ENCODE measurements at places on chromosomes 12 and 14.

DNA sequence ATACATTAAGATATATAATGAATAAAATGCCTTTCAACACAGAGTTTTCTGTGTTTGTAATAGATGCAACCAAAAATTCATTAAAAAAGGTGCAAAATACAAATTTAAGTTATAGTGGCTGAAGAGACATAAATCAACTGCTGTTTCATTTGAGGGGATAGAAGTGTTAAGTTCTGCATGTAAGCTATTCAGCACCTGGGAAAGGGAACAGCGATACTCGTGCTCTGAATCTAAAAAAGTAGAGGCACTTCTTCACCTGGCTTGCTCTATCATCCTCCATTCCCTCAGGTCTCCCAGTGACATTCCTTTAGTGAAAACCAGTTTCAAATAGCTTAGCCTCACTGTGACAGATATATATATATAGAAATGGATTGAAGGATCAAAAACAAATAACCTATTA is 222.6 kb downstream of the ACSS3 start:
- no peak for DNase-seq

DNA sequence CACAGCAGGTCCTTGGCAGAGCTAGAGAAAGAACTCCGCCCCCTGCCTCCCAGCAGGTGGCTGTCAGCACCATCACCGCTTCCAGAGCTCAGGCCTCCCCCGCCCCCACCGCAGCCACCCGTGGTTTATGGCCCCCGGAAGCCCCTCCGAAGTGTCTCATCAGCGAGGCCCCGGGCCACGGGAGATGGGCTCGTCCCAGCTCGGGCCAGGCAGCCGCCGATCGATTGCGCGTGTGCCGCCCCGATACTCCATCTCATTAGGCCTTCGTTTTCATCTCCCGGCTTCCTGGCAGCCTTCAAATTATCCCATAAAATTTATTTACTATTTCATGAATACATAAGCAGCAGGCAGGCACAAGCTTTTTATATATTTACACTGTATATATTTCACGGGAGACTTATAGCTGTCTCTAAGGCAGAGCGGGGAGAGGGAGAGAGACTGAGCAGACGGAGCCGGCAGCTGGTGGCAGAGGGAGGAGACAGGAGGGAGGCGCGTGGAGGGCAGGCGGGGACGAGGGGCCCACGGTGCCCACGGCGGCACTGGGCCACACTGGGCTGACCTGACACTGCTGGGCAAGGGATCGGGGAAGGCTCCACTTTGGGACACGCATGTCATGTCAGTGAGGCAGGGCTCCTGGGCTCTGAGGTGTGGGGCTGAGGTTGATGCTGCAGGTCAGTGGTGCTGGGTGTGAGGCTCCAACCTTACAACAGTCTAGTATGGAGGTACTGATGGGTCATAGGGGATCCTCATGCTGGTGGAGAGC is 241.2 kb downstream of the RBM19 start:
- DNase-seq: no peak

DNA sequence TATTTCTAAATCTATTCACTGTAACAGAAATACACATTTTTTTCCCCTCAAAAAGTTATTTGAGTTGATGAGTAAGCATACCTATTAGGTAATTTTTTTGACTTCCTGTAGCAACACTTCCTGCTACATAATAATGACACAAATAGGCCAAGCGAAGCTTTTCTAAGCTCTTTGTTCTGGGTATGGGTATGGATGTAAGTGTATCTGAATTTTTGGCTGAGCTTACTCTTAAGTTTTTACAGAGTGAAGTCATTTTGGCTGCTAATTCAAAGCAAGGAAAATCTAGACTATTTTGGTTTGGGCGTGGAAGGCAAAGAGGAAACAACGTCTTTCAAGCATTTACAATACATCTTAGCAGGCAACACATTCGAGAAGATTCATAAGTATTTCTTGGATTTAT is 1206.0 kb upstream of the FLRT2 start:
- DNase-seq: no peak

- peak; percentile 74 for DNase-seq
These were observed 21.0 kb downstream of the SLC25A29 start for GRCh38 chr14:100285021-100285912.

DNA sequence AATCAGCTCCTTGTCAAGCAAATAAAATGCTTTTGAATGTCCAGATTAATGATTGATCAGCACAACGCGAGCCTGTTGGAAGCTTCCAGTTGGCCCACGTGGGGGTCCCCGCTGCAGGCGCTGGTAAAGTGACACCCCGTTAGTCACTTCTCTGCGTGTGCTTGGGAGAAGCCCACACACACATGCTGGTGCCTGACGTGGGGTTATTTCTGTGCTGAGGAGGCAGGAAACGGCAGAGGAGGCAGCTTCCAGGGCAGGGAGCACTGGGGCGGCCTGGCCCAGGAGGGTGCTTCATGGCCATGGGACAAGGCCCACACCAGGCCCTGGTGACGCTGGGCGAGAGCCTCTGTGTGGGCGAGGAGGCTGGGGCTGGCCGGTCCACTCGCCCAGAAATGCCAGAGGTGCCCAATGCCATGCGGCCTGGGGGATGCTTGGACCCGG is 101.5 kb downstream of the KIF26A start:
- DNase-seq: peak; percentile 5

GRCh38 chr12:89269174-89269573 is 83.1 kb downstream of the DUSP6 start:
- no peak for DNase-seq

DNA sequence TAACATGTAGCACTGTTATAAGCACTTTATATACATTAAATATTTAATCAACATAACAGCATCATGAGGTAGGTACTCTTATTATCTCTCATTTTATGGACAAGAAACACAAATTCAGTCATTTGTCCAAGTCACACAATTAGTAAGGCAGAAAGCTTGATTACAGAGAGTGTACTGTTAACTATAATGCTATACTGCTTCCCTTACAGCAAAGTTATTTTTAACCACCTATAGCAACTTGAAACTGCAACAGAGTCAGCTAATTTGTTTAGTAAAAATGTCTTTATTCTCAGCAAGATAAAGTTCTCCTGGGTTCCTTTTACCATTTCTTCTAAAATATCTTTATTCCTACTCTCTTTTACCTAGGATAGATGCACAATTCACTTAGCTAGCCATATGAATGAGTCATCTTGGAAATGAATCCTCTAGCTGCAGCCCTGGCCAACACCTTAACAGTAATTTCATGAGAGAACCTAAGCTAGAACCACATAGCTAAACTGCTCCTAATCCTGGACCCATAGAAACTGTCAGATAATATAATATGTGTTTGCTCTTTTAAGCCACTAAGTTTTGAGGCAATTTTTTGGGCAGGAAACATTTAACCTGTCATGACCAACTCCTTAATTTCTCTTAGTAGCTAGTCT is 90.2 kb upstream of the HECTD1 start:
- no peak for DNase-seq

- DNase-seq: no peak
These were observed 323.3 kb downstream of the TMEM117 start for GRCh38 chr12:44159216-44159615.

- no peak for DNase-seq
These were observed 208.5 kb upstream of the NEDD1 start for GRCh38 chr12:96698521-96698920.

DNA sequence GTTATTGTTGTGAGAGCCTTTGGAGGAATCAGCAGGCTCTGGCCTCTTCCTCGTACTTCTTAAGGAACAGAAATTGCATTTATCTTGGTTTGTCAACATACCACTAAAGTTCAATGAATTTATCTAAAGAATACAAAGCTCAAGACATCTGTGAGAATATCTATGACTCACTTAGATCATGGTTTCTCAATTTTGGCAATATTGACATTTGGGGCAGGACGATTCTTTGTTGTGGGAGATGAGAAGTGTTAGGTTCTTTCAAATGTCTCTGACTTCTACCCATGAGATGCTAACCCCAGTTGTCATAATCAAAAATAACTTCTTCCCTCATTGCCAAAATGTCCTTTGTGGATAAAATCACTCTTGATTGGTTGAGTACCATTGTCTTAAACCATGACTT is 1190.3 kb downstream of the GALC start:
- no peak for DNase-seq

GRCh38 chr14:68404652-68405183 is 388.1 kb downstream of the ZFP36L1 start:
- peak; percentile 19 for DNase-seq

- no peak for DNase-seq
These were observed 29.5 kb downstream of the NINJ2 start for GRCh38 chr12:633731-634130.

DNA sequence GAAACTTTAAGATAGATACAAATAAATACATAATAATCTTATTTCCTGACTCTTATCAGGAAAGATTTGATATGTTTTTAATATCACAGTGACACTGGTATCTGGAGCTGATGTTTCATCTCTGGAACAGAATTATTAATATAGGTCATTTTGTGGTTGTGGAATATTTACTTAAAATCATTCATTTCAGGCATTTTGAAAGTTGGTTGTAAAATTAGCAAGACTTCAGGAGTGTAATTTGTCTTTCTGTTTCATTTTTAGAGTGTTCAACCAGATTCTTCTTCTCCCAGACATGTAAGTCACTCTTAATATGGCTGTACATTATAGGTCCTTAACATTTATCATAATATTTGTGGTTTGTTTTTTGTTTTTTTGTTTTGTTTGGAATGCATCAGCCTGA is 115.7 kb downstream of the PCNX1 start:
- DNase-seq: no peak

GRCh38 chr12:39145175-39145999 is 240.0 kb upstream of the CPNE8 start:
- no peak for DNase-seq

DNA sequence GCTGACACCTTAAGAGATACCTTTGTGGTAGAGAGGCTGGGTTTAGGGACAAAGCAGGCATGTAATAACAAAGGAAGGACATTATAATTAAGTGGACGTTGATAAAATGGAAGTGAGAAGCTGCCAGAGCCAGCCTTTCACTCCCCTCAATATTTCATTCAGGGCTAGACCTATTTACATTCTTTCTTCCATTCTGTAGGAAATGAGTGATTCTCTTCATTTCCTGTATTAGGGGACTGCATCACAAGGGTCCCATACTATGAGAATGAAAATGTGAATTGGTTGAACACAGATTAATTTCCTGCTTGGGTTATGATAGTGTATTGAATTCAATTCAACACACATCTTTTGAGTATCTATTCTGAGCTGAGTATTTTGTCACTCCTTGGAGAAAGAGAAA is 143.0 kb downstream of the OTOGL start:
- DNase-seq: no peak

- DNase-seq: no peak
These were observed 5.6 kb upstream of the NFATC4 start for GRCh38 chr14:24362241-24362960.

- no peak for DNase-seq
These were observed 567.2 kb downstream of the SNAPC1 start for GRCh38 chr14:62329427-62329826.

DNA sequence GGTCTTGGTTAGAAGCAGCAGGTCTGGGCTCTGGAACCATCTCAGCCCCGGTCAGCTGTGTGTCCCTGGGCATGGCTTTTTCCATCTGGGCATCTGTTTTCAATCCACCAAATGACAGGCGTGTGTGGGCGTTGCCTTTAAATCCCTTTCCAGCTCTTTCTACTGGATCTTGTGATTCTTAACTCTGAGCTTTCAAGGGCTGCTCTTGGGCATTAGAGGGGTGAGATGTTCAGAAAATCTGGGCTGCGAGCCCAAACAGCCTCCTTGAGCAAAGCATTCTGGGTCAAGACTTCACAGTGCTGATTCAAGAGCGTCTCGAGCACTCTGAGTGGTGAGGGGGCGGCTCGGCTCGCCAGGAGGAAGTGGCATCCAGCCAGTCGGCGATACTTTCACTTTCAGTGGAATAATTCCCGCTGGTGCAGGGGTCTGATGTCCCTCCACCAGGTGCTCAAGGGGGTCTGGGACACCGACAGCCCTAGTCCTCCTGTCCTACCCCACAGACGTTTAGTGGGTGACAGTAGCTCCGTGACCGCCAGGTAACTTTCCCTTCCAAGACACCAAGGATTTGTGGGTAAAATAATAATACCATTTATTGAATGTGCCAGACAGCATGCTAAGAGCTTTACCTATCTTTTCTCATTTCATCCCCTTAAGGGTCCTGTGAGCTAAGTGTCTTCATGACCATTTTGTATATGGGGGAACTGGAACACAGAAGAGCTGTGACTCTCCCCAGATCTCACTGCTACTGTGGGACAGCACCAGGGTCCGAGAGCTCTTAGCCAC is 114.0 kb downstream of the PLXNC1 start:
- peak; percentile 81 for DNase-seq

- DNase-seq: no peak
These were observed 227.7 kb downstream of the SLC16A7 start for GRCh38 chr12:59823567-59823966.

DNA sequence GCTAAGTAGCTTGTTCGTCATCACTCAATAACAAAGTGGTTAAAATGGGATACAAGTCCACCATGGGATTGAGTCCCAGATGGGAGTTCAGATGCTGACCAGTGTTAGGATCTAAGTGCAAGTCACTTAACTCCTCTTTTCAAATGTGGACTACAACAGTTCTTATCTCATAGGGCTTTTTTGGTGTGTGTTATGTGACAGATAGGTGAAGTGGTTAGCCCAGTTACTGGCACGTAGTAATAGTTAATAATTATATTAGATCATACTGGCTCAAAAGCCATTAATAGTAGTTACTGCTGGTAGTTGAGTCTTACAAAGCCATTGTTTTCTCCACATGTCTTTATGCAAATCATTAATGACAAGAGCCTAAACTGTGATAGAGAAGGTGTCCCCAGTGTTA is 73.2 kb downstream of the RCOR1 start:
- DNase-seq: no peak

GRCh38 chr14:52286661-52287649 is 19.5 kb downstream of the PTGDR start:
- DNase-seq: no peak

- no peak for DNase-seq
These were observed 213.7 kb upstream of the NPAS3 start for GRCh38 chr14:32724867-32725471.

GRCh38 chr14:93712079-93712837 is 76.0 kb downstream of the PRIMA1 start:
- no peak for DNase-seq

GRCh38 chr14:102262929-102263462 is 42.0 kb downstream of the MOK start:
- no peak for DNase-seq

DNA sequence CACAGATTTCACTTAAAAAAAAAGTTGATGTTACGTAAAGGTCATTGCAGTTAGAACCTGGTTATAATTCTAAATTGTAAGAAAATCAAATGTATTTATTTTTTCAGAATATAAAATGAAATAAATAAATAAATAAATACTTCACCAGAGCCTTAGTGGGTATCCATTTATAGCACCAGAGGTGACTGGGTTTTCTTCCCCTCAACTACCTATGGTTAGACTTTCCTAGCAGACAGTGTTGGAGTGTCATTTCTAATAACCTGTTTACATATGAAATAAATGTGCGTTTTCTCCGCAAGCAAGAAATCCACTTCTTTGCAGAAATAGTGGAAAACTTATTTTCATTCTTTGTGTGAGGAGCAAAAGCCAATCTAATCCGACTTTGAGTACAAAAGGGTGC is 3.3 kb upstream of the MYF5 start:
- DNase-seq: no peak
